ENCODE measurements at places on chromosomes 7 and 10.

DNA sequence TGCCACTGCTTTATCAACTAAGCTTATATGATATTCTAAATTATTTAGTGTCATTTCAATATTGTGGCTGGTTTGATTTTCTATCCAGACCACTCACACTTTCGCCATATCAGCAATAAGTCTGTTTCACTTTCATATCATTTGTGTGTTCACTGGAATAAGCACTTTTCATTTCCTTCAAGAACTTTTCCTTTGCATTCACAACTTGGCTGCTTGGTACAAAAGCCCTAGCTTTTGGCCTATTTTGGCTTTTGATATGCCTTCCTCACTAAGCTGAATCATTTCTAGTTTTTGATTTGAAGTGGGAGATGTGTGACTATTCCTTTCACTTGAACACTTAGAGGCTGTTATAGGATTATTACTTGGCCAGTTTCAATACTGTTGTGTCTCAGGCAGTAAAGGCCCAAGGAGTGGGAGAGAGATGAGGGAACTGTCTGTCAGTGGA lies 120.9 kb upstream of the NAMPT start:
- no peak for DNase-seq

- no peak for DNase-seq
Measured at GRCh38 chr7:94039368-94040035, 35.3 kb upstream of the BET1 start.

DNA sequence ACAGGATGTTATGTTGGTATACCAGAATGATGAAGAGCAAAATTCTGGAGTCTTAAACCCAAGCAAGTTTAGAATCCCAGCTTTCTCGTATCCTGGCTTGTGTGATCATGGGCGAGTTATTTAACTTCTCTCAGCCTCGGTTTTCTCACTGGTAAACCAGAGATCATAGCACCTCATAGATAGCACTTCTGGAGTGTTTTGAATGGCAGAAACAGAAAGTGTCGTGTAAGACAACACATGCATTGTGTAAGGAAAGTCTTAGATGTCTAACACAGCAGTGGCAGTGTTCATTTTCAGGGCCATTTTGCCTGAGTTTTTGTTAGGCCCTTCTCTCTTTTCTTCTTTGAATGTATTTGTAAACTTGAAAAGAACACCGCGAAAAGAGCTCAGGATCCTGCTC lies 465.1 kb downstream of the AUTS2 start:
- no peak for DNase-seq

GRCh38 chr7:132419542-132419941 lies 156.7 kb downstream of the PLXNA4 start:
- no peak for DNase-seq

GRCh38 chr7:97215556-97215955 lies 98.1 kb downstream of the SDHAF3 start:
- no peak for DNase-seq

DNA sequence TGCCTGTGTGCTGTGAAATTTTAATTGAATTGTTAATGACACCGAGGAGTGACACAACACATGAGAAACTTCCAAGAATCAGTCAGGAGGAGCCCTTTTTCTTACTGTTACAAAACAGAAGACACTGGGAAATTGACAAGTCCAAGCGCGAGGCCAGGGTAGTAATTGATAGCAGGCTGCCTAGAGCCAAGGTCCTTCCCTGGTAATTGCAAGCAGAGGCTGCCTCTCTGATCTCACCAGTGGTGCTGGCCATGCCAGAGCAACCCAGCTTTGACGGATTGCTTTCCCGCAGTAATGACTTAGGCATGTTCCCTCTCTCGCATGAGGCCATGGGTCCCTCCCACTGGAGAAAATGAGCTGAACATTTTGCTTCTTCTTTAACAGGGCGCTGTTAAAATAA lies 111.5 kb downstream of the LRMDA start:
- DNase-seq, result no peak

GRCh38 chr10:64113792-64114191 lies 592.6 kb downstream of the REEP3 start:
- no peak for DNase-seq

GRCh38 chr7:46522354-46522906 lies 601.4 kb upstream of the IGFBP3 start:
- DNase-seq, result no peak

DNA sequence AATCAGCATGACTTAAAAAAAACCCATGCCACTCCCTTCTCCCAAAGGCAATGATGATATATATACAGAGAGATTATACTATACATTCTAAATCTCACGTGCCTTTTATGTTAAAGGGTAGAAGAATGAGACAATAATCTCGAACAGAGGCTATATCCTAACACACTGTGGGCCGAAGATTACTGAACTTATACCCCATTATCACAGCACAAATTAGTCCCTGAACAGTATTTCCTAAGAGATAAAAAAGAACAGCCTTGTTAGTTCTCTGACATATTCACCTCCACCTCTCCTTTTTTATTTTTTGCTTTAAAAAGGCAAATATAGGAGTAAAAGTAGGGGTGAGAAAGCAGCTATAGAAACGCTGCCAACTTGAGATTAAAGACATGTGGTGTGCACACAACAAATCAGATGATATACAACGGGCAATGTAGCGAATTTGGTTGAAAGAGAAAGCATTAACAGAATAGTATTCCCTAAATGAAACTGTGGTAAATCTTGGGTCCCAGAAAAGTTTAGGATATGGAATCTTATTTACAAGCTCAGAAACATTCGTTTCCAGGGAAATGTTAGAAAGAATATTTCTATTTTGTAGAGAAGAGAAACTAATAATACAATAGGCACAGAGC lies 69.5 kb downstream of the JMJD1C start:
- DNase-seq, result no peak

GRCh38 chr7:20783700-20784387 lies 2.8 kb downstream of the SP8 start:
- DNase-seq, result no peak

DNA sequence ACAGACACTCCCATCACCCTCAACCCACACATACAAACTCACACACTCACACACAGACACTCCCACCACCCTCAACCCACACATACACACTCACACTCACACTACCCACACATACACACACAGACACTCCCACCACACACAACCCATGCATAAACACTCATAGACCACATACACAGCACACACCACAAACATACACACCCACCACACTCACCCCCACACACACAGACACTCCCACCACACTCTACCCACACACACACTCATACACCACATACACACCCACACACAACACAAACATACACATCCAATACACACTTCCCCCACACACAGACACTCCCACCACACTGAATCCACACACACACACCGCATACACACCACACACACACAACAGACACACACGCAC lies 521.2 kb downstream of the TCERG1L start:
- no peak for DNase-seq

DNA sequence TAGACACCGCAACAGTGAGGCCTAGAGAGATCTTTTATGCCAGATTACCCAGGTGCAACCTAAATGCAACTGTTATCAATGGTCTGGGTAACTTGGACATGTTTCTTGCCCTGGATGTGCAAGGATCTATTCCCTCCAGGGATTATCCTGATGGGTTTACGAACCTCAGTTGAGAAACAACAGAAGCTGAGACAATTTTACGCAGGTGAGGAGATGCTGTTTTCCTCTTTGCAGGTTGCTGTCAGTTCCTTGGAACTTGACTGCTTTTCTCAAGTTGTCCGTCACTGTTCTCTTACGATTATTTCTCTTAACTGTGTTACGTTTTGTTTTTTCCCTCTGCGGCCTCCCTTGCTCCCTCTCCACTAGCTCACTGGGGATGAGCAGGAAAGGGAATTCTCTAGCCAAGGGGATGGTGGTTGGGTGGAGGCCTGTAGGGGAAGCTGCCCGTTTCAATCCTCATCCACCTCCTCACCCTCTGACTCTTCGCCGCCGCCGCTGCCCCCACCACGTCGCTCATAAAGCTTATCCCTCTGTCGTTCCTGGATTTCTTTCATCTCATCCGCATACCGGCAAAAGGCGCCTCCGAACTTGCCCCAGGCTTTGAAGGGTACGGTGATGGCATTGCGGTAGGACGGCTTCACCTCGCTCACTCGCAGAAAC lies 1.2 kb downstream of the PURB start:
- DNase-seq, result no peak

GRCh38 chr10:101724446-101724845 lies 29.5 kb upstream of the FBXW4 start:
- no peak for DNase-seq

GRCh38 chr7:143463556-143463955 lies 14.1 kb upstream of the TAS2R41 start:
- no peak for DNase-seq

DNA sequence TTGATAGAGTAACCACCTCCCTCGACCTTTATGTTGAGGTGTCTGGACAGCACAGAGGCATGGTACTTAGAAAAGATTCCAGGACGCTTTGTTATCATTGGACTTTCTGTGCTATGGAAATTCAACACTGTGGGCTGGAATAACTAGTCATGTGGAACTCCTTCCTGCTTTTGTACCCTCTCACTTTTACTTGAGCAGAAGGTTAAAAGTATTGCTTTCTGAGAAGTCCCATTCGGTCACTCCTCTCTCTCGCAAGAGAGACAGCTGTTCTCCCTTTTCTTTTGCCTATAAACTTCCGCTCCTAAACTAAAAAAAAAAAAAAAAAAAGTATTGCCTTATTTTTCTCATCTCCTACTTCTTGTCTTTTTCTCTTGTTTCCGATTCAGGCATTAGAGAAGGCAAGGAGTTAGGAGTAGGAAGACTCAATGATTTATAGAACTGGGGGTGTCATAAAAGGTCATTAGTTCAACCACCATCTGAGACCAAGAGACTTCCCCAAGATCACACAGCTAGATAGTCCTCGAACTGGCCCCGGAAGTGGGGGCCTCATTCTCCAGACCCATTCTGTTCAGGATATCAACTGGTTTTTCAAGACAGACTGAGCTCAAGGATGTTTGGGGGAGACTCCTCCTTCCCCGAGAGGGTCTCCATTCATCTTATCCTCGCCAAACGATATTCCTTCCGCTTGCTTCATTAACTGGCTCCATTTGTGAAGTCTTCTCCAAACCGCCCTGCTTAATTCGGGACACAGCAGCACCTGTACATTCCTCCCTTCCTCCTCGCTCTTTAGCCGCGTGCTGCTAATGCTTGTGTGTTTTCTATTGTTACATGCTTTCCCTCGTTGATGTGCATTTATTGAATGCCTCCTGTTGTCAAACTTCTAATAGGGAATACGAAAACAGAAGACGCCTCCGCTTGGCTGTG lies 995 bp upstream of the INPP5F start:
- DNase-seq, result no peak

- no peak for DNase-seq
Measured at GRCh38 chr10:13291061-13291460, 8.8 kb downstream of the PHYH start.

DNA sequence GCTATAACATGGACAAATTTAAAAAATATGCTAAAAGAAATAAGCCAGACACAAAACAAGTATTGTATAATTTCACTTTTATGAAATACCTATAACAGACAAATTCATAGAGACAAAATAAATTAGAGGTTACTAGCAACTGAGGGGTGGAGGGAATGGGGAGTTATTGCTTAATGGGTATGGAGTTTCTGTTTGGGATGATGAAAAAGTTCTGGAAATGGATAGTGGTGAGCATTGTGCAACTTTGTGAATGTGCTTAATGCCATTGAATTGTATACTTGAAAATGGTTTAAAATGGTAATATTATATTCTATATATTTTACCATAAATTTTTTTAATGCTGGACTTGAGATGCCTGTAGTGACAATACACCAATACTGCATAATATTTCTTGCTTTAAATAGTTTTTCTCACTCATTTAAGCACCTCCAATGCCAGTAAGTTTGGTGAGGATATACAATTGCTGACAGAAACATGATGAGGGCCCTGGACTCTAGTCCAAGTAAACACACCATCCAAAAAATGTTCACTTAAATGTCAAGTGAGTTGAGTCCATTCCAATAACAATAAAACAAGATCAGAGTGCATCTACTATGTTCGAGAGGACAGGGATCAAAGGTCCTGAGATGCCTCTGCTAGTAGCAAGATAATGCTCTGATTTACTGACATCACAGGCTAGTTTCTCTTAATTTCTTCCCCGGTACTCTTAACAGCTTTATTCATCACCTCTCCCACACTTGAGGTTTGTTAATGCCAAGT lies 71.9 kb downstream of the NT5C2 start:
- DNase-seq, result no peak

- DNase-seq, result no peak
Measured at GRCh38 chr10:69819716-69820506, 18.2 kb downstream of the COL13A1 start.

GRCh38 chr10:89347701-89348457 lies 20.1 kb downstream of the IFIT3 start:
- no peak for DNase-seq

DNA sequence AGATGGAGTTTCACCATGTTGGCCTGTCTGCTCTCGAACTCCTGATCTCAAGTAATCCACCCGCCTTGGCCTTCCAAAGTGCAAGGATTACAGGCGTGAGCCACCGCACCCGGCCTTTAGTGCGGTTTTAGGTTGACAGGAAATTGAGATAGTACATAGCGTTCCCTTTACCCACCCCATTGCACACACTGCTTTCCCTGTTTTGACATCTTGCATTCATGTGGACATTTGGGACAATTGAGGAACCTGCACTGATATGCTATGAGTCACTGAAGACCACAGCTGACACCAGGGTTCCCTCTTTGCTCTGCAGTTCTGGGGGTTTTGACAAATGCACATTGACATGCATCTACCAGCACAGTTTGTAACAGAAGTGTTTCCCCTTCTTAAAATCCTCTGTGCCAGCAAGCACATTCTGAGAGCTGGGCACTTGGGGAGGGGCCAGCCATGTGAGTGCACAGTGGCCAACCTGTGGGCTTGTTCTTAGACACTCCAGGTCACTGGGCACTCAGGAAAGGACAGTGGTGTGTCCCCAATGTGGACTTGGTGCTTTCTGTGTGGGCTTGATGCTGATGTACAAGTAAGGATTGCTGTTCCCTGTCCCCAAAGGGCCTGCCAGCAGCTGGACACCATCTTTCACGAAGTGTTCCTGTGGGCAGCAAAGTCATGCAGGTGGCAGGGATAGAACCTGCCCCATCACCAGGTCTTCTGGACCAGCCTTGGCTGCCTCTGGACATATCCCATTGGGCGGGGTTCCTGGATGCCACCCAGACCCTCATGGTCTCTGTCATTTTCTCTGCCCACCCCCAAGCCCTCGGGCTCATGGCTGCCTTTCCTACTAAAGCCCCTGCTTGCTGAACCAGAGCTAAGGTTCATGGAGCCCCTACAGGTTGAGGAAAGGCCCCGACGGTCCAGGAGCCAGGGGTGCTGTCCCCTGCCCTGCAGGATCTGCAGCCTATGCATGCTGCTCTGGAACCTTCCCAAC lies 579.8 kb downstream of the GLRX3 start:
- no peak for DNase-seq

GRCh38 chr7:155206318-155207020 lies 91.2 kb upstream of the INSIG1 start:
- DNase-seq, result peak; percentile 79

DNA sequence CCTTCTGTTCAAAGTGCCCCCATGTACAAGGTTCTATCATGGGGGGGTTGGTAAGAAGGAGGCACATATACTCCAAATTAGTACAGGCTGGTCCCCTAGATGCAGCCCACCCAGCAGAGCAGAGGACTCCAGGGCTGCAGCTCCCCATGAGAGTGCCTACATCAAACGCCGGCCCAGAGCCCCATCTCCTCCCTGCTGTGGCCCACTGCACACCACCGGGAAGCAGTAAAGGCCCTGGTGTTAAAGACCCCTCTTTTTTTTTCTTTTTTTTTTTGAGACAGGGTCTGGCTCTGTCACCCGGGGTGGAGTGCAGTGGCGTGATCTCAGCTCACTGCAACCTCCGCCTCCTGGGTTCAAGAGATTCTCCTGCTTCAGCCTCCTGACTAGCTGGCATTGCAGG lies 47.4 kb downstream of the SH3PXD2A start:
- DNase-seq, result no peak

- DNase-seq, result no peak
Measured at GRCh38 chr10:78451592-78451991, 417.9 kb downstream of the RPS24 start.

Data from activated naive CD4-positive, alpha-beta T cell treated with anti-CD3 and anti-CD28 coated beads, Interleukin-2, amount 50 U/mL, for 16 hours (primary cell).